ENCODE measurements at places on chromosomes 6 and 20.

GRCh38 chr20:52748990-52749389, 223.2 kb upstream of the TSHZ2 start:
- DNase-seq: no peak

GRCh38 chr6:148446681-148447080, 104.0 kb downstream of the SASH1 start:
- no peak for DNase-seq

DNA sequence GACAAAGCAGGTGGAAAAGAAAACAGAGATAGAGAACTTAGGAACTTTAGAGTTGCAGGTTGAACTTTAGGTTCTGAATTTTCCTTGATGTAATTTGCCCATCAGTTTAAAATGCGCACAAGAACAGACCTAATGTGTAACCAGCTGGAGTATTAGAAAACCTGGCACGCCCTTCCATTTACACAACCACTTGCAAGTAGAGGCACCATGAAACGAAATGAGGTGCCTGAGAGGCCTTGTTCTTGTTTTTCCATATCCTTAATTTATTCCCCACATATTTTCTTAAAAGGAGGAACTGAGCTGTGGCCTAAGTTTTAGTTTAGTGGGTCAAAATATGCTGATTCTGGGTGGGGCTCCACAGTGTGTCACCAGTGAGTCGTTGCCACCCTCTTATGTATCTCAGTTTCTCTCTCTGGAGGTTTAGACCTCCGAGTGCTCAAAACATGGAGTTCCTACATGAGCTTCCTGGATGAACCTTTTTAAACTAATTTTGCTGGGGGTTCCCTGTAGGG, 17.2 kb upstream of the IL22RA2 start:
- no peak for DNase-seq

DNA sequence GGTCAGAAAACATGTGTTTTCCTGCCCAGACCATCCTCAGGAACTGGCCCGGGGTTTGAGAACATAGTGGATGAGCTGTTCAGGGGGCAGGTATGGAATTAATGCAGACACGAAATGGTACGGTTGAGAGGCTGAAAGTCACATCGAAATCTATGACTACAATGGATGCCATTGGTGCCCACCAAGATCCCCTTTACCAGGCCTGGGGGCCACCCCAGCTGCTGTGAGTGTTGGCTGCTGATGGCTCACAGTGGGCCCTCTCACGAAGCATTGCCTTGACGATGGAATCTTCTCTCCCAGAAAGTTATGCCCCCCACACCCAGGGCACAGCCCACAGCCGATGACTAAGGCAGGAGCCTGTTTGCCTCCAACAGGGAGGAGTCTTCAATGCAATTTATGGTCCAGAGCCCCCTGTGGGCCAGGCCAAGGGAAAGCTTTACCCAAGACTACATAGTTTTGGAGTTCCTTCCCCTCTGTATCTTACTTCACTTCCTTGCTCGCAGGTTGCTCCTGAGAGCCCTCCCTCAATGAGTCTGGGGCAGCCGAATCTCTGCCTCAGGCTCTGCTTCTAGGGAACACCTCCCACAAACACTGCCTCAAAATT, 92.6 kb downstream of the BFSP1 start:
- no peak for DNase-seq

DNA sequence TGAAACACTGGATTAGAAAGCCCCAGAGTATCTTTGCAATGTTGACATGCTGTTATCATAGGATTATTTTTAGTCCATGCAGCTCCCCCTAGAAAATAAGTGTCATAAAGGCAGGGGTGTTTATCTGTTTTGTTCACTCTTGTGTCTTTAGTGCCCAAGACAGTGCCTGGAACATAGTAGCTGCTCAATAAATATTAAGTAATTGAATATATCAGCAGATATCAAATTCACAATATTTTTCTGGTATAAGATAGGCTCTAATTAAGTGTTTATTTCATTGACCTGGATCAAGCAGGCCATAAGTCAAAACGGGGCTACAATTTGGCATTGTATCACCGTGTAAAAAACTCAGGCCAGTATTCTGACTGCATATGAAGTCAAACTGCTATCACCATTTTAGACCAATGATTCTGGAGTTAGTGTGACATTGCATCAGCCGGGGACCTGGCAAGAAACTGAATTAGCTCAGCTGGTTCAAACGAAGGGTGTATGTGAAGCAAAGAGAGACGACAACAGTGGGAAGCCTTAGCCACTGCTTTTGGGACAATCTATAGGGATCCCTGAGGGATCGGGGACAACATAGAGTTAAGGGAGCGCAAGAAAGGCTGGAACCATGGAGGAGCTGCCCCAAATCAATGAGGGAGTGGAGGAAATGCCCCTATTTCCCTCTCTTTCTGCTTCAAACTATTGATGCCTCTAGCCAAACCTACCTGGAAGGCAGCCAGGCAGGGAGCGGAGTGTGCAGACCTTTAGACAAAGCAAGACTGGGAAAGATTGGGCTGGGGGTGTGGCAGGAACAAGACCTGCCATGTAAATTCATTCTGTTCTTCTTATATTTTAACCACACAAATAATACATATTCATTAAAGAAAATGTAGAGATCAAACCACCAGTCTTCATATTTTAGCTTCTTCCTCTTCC, 112.2 kb downstream of the PLEKHG1 start:
- DNase-seq: no peak

DNA sequence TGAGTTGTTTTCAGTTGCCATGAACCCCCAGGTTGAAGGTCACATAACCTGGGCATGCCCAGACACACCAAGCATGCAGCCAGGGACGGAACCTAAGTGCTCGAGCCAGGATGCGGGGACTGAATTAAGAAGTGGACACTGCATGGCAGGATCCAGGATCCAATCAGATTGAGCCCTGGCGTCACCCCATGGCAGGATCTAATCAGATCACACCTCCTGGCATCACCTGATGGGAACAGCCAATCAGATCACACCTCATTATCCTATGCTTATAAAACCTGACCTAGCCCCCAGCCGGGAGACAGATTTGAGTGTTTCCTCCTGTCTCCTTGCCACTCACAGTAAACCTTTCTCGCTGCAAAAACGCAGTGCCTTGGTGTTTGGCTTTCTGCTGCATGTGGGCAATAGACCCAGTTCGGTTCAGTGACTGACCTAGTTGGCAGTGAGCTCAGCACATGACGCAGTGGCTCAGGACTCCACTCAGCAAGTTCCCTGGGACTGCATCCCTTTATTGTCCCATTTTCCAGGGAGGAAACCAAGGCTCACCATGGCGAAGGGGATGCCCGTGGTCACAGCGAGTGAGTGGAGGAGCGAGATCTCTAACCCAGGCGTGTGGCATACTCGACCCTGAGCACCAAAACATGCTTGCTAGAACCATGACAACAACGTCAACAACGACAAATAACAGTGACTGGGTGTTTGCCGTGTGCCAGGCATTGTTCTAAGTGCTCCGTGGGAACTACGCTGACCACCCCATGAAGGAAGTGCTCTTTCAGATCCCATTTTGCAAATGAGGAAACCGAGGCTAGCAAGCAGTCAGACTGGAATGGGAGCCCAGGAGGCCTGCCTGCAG, 66.3 kb downstream of the RBM38 start:
- no peak for DNase-seq

GRCh38 chr6:45892696-45893245, 122.9 kb downstream of the CLIC5 start:
- DNase-seq: no peak

- DNase-seq: no peak
These were observed 17.2 kb upstream of the TAGAP start for GRCh38 chr6:159061805-159062563.

- no peak for DNase-seq
These were observed 5.2 kb downstream of the RPS12 start for GRCh38 chr6:132819405-132820161.

GRCh38 chr6:11917951-11918738, 94.0 kb upstream of the HIVEP1 start:
- no peak for DNase-seq

DNA sequence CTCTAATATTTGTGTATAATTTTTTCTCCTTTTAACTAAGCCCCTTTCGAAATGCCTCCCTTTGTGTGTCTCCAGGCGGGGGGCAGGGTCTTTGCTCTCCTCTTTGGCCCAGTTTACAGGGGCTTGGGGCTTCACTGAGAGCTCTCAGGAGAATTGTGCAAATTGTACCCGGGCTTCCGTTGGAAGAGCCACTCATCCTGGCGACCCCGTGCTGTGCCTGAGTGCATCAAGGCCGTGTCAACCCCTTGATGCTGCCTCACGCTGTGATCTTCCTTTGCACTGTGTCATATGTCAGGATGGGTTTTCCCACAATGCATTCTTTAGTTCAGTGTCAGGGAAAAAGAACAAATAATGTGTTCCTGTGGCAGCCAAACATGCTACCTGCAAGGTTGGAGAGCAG, 118.0 kb upstream of the POU3F2 start:
- DNase-seq: no peak

DNA sequence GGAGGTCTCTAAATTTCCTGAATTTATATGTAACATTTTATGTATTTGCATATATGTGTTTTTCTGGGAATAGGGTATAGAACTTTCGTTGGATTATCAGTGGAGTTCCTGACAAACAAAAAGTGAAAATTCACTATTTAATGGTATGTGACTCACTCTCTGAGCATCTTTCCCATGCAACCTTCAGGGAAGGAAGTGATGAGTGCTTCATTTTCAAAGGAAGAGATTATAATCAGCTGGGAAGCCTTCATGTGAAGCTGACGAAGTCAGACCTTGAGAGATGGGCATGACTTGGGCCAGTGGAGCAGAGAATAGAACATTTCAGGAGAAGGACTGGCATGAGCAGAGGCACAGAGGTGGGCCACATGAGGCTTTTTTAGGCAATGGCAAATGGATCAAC, 72.7 kb downstream of the FAXC start:
- no peak for DNase-seq

- DNase-seq: no peak
These were observed 52.1 kb downstream of the BMP2 start for GRCh38 chr20:6819599-6819998.

GRCh38 chr20:53597030-53597482, 3.4 kb upstream of the ZNF217 start:
- no peak for DNase-seq

DNA sequence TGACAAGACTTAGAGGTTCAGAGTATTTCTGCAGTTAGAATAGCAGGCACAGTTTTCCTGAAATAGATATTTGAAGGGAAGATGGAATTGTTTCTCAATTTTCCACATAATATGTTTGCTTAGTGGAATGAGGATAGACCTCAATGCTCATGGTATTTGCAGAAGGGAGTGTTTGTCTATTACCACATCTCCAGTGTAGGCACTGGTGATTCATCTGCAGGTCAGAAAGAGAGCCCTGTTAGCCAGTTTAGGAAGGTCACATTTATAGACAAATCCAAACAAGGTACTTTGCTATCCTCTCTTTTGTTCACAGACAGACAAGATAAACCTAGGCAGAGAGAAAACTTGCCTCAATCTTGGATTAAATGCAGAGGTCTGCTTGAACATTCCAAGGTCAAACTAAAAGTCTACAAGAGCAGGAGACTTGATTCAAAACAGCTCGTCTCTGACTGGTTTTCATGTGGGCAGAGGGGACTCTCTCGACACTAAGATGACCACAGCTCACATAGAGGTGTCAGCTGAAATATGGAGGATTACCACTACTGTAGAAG, 22.8 kb downstream of the ISM1 start:
- no peak for DNase-seq

- DNase-seq: no peak
These were observed 754 bp downstream of the TNF start for GRCh38 chr6:31575952-31576685.

DNA sequence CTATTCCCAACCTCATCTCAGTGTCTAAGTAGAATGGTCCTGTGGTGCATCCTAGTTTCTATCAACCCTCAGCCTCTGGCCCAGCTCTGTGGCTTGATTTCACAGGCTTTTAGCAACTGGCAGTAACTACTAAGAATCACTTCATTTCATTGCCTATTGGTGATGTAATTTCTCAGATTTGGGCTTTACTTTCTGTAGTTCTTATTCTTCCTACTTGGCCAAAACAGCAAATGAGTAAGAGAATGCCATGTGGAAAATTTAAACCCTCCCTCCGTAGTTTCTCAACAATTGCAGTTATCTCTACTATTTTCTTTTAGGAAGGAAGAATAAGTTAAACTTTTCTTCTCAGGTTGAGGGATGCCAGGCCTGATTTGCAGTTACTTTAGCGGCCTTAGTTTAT, 387.3 kb downstream of the CDKAL1 start:
- DNase-seq: no peak

DNA sequence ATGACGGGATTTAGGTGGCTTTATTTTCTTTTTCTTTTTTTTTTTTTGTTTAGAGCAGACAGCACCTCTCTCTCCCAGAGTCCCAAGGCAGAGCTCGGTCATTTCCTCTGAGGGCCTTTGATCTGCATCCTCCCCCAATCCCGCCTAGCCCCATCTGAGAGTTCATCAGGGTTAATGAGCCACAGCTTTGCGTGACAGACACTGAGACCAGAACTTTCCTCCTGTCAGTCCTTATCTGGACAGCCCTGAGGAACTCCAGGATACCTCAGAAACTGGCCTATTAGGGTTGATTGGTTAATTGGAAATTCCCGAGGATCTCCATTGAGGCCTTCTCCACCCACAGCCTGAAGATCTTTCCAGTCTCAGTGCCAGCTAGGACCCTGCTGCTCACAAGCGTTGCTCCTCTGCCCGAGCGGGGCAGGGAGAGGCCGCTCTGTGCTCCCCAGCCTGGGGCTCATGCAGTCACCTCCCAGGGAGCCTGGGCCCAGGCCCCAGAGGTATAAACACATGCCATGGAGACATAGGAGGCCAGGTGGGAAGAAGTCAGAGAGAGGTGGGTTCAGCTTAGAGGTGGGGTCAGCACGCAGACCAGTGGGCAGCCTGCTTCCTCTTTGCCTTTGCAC, 1.4 kb upstream of the LRRN4 start:
- DNase-seq: no peak

- no peak for DNase-seq
These were observed 634.0 kb upstream of the PTCHD4 start for GRCh38 chr6:48744948-48745347.

DNA sequence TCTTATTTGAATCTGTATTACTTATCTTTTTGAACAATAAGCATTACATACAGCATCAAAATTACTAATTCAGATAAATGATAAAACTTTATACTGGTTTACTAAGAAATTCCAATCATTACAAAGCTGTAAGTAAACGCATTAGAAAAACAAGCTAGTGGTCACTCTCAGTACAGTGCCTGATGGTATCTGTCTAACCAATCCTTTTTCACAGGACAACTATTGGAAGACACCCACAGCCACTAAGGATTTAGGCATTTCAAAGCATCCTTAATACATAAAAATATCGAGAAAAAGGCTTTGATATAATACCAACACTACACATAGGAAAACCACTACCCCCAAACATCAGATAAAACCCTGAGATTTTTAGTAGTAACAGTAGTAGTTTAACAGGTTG, 2.6 kb downstream of the CD164 start:
- DNase-seq: no peak

- DNase-seq: no peak
These were observed 15.5 kb downstream of the ULBP3 start for GRCh38 chr6:150053450-150053849.

Data from uterus (tissue), 4 donors.